ENCODE measurements at places on chromosomes 2 and 18.

DNA sequence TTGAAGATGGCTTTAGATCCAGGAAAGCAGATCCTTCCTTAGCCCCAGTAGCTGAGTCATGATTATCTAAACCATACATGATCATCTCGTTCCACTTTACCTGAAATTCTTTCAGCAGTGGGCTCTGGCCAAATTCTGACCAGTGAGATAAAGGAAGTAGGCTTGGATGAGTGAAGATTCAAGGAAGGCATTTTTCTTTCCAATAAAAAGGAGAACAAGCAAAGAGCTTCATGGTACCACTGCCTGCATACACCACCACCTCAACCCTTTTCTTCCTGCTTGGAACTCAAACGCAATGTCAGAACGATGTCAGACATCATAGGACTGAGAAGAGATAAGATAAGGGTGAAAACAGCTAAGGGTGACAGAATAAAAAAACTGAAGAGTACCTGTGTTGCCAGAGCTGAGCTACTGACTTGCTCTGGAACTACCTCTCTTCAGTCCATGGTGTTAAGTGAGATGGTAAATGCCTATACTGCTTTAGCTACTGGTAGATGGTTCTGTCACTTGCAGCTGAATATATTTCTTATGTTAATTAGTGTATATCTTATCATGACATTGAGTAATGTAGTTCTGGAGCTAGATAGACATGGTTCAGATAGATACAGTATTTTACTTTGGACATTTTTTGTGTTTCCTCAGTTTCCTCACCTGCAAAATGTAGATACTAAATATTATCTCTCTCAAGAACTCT is 58.7 kb upstream of the ACVR1 start:
- DNase-seq: no peak

GRCh38 chr2:160054984-160055725 is 7.3 kb downstream of the PLA2R1 start:
- DNase-seq: no peak

DNA sequence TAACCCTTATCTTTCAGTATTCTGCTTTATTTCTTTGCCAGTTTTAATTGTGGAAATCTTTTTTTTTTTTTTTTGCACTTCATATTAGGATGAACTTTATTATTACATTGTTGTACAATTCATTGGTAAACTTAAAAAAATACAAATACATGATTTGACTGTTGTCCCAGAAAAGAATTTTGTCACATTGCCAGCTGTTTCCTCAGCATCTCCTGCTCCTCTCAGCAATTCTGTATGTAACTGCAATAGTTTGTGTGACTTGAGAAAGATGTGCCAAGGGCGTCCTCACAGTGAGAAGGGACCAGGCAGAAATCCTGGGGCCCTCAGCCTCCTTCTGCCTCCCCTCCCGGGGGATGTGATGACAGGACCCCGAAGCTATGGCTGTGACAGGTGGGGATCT is 254.4 kb downstream of the NBAS start:
- no peak for DNase-seq

DNA sequence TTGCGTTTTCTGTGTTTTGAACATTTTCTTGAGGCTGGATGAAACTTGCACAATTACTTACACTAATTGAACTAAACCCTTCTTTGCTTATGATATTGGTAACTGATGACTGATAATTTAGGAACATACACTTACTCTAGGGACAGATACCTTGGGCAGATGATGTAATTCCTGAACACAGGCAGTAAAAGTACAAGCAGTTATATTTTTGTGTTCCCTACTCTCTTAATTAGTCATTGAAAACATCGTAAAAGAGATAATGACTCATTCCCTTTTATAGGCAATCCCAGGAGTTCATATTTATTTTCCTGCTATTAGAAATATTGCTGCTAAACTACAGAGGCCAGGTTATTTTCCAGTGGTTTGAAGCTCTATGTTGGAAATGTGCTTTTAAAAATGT is 46.4 kb downstream of the CCDC85A start:
- DNase-seq: no peak

GRCh38 chr2:168541858-168542257 is 85.8 kb downstream of the CERS6 start:
- no peak for DNase-seq

GRCh38 chr18:13381944-13382365 is 163.4 kb downstream of the LDLRAD4 start:
- peak; percentile 80 for DNase-seq

GRCh38 chr2:48874282-48874681 is 118.8 kb upstream of the LHCGR start:
- no peak for DNase-seq

DNA sequence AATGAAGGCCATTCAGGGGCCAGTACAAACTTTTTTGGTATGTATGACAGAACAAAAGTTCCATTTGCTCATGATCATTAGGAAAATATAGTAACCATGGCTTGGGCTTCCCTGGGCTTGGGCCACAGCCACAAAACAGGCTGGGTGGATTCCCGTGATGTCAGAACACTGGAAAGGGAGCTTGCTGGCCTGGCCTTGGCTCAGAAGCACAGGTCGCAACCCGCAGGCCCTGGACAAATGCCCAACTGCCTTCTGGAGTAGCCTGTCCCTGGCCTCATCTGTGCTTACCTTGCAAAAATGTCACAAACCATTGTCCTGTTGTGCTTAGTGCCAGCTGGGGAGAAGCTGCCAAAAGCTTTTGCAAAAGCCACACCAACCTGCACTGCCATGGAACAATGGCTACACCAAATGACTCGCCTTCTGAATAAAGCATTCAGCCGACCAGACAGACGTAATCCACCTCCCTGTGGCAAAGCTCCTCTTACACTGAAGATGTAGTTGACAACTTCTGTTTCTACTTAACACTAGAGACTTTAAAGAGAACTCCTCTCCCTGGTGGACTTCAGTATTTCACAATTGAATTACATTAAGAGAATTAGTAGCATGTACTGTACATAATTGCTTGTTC is 125.5 kb downstream of the ANKRD44 start:
- DNase-seq: peak; percentile 91
